ENCODE measurements at places on chromosomes 6 and 20.

DNA sequence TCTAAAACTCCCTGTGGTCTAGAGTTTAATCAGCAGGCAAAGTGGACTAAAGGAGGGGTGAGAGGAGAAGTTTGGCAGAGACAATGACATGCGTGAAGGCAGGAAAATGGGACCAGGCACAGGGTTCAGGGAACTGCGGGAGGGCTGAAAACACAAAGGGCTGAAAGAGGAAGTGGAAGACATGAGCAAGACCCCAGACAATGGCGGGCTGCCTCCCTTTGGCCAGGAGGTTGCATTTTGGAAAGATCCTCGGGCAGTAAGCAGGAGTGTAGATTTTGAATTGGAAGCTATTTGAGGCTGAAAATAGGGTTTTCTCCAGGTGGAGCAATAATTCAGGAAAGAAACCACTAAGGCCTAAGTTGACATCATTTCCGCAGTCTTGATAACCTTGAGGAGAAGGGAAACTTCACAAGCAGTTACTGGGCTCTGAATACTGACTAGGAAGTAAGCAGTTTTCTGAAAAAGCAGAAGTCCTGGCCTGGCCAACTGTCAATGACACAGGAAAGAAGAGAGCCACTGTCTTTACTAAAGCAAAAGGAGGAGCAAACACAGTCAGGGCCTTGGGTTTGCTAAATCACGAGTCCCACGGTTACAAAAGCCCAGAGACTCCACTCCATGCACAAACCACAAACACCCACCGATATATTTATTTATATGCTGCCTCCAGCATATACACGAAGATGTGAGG, 3.4 kb downstream of the LY86 start:
- no peak for DNase-seq

GRCh38 chr6:166466178-166467122, 83.7 kb upstream of the MPC1 start:
- DNase-seq = peak; percentile 81

DNA sequence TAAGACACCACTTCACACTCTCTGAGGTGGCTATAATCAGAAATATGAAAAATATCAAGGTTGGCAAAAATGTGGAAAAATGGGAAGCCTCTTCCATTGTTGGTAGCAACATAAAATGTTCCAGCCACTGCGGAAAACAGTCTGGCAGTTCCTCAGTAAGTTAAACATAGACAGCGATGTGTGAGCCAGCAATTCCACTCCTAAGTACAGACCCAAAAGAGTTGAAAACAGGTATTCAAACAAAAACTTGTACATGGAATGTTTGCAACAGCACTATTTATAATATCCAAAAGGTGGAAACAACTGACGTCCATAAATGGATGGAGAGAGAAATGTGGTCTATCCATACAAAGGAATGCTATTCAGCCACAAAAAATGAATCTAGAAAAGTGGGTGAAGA, 7.4 kb upstream of the PPDPF start:
- DNase-seq = no peak

- no peak for DNase-seq
Measured at GRCh38 chr20:47708140-47708807, 77.0 kb downstream of the SULF2 start.

GRCh38 chr20:4869290-4870193, 131.8 kb downstream of the SLC23A2 start:
- DNase-seq = peak; percentile 90

DNA sequence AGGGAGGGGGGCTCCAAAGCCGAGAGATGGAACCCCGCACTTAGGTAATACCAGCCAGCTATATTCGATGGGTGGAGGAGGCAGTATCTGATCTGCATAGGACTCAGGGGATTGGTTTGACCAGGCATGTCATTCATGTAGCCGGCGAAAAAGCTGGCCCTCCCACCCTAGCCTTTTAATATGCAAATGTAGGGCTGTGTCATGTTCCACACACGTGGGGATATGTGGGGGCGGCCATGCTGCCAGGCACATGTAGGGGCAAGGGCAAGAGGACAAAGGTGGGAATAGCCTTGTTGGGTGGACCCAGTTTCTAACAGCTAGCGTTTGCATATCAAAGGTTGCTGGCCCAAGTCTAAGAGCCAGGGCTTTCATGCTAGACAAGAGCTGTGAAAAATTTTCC, 39.1 kb upstream of the DDR1 start:
- no peak for DNase-seq

DNA sequence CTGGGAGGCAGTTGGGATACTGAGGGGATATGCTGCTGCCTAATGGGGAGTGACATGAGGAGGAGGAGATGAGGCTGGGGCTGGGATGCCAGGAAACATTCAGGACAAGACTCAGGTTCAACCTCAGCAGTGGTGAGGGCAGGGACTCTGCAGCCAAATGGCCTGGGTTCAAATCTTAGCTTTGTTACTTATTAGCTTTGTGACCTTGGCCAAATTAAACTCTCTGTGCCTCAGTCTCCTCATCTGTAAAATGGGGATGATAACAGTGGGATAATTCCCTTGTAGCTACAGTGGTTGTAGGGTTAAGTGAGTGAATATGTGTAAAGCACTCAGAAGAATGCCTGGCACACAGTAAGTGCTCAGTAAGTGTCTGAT, 1.9 kb downstream of the PI16 start:
- no peak for DNase-seq

DNA sequence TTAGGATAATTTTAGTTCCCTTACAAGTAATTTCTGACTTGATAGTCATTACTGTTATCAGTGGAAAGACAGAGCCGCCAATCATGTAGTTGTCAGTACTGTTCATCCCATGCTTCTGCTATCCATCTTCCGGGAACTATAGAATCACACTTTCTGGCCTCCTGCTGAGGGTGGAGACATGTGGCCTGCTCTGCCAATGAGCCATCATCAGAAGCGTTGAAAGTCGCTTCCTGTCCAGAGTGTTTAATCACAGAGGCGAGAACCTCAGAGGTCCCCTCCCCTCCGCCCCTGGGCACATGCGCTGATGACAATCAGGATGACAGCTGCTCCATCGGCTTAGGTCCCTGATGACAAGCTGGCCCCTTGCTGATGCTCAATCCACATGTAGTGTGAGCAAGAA, 3.0 kb downstream of the DDO start:
- no peak for DNase-seq

DNA sequence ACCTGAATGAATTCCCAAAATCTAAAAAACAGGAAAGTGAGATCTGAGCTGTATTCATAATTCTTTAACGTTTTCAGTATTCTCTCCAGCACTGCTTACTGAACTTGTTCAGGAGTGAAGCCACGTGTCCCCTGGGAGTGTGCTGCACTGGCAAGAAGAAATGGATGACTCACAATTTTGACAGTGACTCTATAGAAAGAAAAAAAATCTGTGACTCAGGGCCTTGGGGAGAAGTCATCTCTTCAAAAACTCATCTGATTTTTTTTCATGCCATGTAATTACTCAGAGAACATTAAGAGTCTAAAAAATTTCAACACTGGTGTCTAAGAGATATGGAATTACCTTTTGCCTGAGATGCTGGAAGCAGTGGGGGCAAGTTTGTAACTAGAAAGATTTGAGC, 39.7 kb downstream of the ANKEF1 start:
- DNase-seq = peak; percentile 81

GRCh38 chr6:159904497-159904911, 13.7 kb downstream of the MAS1 start:
- no peak for DNase-seq

DNA sequence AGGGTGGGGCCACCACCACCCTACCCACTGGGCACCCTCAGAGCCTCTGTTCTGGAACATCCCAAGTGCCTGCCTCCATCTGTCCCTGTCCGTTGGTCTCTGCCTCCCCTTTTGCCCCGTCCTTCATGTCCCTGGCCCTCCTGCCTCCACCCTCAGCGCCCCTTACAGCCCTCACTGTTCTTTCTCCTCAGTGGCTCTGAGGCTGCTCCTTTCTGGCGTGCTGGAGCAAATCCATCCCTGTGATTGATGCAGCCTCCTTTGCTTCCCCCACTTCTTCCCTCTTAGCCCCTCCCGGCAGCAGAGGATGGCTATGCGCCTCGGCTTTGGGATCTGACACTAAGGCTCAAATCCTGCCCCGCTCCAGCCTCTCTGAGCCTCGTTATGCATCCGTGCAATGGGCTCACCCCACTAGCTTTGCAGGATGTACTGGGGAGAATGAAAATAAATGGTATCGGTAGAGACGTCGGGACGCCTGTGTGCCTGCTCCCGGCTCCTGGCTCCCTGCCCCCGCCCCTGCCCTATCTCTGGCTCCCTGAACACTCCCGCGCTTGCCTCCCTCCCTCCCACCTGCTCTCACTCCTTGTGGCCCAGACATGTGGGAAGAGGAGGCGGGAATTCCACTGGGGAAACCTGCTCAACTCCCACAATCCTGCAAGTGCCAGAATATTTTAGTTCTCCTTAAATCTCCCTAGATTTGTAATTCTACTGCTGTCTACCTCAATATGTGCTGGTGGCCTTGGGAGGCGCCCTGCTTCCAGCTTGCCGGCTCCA, 13.1 kb downstream of the VSTM2L start:
- DNase-seq = no peak

DNA sequence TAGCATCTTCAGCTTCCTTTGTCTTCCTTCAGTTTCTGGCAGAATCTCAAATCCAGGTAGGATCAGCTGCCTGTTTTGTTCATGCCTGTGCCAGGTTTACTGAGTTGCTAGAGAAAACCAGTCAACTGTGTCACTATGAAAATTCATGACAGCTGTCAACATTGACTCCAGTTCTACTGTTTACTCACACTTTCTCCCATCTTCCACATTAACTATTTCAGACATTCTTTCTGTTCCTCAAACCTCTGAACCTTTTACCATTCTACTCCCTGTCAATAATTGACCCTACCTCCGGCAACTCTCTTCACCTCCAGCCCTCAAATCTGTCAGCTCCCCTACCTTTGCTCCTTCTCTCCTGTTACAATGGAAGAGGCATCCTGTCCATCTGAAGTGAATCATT, 8.5 kb downstream of the ENPP4 start:
- no peak for DNase-seq

DNA sequence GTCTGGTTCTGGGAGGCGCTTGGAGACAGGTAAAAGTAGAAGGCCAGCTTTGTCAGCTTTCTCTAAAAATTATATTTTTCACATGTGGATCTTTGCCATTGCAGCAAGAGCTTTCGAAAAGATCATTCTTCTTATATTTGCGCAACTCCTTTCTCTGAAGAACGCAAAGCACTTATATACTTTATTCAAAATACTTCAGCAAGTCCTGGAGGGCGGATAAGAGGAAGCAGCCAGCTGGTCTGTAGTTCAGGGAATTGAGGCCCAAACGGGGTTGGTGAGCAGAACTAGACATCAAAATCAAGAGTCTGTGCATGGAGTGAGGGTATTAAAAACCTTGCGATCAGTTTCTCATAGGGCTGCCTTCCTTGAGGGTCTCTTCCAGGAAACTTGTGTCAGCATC, 182.3 kb downstream of the DTNBP1 start:
- DNase-seq = no peak

GRCh38 chr20:50146732-50147662, 6.5 kb downstream of the PEDS1 start:
- no peak for DNase-seq

All from mesenchymal stem cell (in vitro differentiated cells and primary cell).